ENCODE measurements at places on chromosomes 4 and X.

DNA sequence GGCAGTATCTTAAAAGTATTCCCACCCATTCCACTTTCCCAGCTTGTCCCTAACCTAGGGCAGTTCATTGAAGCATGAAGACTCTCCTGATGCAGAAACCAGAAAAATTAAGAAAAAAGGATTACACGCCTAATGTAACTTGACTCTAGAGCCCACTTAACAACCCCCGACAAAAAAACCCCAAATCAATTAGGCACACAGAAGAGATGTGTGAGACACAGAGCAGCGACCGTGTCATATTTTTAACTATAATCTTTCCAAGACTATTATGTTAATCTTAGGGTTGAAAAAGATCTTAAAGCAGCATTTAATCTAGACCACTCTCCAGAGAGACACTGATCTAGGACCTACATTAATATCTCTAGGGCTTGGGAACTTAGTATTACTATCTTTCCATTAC is 1.3 kb downstream of the YTHDC1 start:
- DNase-seq: no peak

- peak; percentile 66 for DNase-seq
Observed at GRCh38 chr4:1693131-1693896, 9.2 kb upstream of the FAM53A start.

DNA sequence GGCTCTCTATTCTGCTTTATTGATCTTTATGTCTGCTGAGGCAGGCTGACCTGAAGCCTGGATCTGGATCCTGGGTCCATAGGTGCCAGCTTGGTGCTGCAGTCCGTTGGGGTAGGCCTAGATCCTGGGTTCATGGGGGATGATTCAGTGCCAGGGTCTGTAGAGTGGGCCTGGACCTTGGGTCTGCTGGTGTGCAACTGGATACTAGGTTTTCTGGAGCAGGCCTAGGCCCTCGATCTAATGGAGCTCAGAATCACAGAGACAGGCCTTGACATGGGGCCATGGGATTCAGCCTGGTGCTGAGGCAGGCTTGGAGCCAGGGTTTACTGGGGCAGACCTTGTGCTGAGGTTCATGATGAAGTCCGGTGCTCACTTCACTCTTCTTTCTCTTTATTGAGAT is 358.6 kb downstream of the TEX13C start:
- no peak for DNase-seq

GRCh38 chr4:13642170-13642950 is 14.8 kb upstream of the BOD1L1 start:
- no peak for DNase-seq
